CD4-positive, alpha-beta T cell treated with Interferon gamma for 1 hour (primary cell): ENCODE measurements at places on chromosomes 2 and 18.

DNA sequence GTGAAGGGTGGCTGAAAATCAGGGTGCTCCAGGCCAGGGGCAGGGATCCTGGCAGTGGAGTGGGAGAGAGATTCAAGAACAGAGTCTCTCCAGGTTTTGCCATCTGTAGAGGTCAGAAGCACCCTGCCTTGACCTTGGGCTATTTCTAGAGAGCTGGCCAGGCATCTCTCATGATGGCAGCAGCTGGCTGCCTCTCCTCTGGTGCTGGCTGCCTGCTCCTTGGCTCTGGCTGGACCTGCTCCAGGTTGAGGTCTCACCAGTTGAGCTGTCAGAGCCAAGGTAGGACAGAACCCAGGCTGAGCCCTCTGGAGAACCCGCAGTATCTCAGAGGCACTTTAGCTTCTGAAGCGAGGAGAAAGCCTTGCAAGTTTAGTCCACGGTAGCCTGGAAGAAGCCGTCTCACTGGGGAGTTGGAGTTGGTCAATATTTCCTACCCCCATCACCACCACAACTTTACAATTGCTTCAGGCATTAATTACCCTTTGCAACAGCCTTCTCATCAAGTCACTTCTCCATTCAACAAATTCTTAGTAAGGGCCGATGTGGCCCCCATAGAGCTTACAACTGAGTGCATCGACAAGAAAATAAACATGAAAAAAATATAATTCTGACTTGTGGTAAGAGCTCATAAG is 25.6 kb downstream of the GNLY start:
- DNase-seq: no peak

GRCh38 chr2:218432676-218433365 is 13.9 kb downstream of the VIL1 start:
- DNase-seq: no peak

GRCh38 chr2:215624423-215624829 is 188.6 kb upstream of the FN1 start:
- DNase-seq: no peak

- DNase-seq: no peak
These were observed 31.0 kb downstream of the KIF1A start for GRCh38 chr2:240789051-240789453.

DNA sequence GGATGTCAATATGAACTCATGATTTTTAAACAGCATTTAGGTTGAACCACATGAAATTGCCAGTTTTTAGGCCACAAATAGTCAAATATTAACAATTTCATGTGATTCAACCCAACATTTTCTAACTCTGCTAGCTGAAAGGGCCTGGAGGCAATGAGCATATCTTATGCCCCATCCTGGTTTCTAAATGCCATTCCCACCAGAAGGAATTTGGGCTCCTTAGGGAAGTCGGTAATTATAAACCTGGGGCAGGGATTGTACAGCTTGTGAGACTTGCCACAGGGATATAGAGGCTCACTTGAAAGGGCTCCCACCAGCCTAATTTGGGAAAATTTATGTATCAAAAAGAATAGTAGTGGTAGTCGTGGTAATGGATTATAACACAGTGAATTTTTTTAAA is 178.4 kb upstream of the ALPP start:
- DNase-seq: no peak

- DNase-seq: no peak
These were observed 835.3 kb downstream of the EPHA4 start for GRCh38 chr2:220736778-220737177.

- no peak for DNase-seq
These were observed 439.4 kb downstream of the SPAG16 start for GRCh38 chr2:213723707-213724106.

DNA sequence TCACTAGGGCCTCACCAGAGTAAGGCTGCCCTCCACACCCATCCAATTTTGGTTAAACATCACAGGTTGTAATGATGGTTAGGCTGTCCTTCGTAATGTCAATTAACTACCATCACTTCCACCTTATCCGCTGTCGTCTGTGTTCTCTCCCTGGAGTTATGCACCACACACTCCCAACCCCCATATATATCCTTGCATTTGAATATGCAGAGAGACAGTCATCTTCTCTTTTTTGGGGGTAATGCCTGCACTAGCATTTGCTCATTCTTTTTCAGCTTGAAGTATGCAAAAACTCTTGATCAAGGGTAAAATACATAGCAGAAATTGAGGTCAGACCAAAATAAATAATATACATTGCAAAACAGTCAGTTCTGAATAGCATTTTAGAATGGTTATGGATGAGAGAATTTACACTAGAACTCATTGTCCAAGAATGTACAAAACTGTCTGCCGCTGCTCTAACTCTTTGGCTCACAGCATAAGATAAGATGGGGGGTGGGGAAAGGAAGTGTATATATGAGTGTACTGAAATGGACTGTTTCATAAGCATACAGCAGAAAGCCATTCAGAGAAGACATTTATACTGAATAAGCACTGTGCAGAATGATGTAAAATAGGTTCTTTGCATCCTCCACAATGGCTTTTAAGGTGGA is 397.8 kb upstream of the CHST9 start:
- no peak for DNase-seq
